Caco-2 (cell line): ENCODE measurements at places on chromosomes 12 and 14.

- DNase-seq, result no peak
Observed at GRCh38 chr14:89394972-89395371, 22.1 kb downstream of the FOXN3 start.

GRCh38 chr14:66165337-66165736, 320.8 kb upstream of the CCDC196 start:
- no peak for DNase-seq

DNA sequence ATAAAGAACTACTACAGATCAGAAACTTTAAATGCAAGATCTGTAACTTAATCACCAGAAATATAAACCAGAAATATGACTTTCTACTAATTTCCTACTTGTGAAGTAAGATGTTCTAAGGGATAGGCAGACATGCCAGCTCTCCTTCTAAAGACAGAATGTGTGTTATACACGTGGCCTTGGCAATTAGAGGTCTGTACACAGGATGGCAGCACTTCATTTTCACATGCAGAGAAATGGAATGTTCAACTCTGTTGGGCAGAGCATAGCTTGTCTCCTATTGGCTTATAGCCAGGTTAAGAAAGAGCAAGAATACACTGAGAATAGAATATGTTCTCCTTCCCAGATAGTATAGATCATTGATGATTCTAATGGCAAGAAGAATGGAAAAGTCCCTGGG, 403.8 kb downstream of the DAD1 start:
- no peak for DNase-seq

DNA sequence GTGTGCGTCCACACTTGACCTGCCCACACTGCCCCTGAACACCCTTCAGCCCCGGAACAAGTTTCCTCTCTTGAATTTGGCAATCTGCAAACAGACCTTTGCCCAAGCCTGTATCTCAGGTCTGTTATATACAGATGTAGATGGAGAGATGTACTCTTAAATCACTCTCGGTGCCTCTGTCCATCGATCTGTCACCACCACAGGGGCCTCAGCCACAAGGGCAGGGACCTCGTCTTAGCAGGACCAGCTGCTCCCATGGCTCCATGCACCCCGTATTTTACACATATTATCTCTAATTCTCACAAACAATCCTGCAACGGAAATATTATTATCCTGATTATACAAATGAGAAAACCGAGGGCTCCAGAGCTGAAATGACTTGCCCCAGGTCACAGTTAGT, 313.4 kb downstream of the BCL11B start:
- no peak for DNase-seq

DNA sequence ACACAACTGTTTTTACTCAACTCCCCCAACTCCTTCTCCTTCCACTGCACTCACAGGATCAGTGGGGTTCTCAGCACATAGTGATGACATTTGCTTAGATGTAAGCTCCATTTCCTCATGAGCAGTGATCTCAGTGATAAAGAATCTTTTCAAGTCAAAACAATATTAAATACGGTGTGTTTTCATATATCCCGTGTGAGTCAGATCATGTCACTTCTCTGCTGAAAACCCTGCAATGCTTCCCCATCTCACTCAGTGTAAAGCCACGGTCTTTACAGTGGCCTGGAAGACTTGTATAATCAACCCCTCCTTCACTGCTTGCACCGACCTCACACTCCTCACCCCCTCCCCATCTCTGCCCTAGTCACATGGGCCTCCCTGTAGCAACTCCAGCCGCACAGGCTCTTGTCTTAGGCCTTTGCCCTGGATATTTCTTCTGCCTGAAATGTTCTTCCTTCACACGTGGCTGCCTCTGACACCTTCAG, 149.7 kb upstream of the ARHGAP5 start:
- no peak for DNase-seq

- DNase-seq, result no peak
Observed at GRCh38 chr14:100453930-100454329, 130.8 kb downstream of the SLC25A47 start.

DNA sequence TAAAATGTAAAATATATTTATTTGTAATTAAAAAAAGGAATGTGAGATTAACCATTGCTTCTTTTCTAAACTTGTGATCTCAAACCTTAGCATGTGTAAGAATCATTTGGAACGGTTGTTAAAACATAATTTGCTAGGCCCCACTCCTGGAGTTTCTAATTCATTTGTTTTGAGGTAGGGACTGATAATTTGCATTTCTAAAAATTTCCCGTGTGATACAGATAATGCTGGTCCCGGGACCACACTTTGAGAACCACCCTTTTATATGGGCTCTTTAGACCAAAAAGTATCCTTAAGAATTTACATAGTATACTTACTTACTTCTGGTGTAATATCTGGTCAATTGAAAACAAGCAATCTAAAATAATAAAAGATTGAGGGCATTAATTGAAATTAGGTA, 10.9 kb upstream of the SYT10 start:
- no peak for DNase-seq

DNA sequence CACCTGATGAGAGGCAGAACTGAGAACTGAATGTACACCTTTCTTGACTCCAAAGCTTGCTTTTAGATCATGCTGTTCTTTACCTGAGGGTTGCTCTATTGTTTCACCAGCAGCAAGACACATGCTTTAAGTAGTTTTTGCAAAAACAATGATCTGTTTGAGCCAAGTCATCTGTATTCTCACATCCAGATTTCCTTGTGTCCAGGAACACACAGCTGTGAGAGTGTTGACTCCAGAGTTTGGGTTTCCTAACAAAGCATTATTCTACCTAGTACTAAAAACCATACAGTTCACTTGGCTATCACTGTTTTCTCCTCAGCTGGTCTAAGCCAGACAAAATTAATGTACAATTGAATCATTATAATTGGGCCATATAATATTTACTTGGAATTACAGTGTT, 120.4 kb downstream of the STAB2 start:
- DNase-seq, result no peak

- DNase-seq, result no peak
Observed at GRCh38 chr12:73678335-73678734, 859.3 kb upstream of the ATXN7L3B start.

DNA sequence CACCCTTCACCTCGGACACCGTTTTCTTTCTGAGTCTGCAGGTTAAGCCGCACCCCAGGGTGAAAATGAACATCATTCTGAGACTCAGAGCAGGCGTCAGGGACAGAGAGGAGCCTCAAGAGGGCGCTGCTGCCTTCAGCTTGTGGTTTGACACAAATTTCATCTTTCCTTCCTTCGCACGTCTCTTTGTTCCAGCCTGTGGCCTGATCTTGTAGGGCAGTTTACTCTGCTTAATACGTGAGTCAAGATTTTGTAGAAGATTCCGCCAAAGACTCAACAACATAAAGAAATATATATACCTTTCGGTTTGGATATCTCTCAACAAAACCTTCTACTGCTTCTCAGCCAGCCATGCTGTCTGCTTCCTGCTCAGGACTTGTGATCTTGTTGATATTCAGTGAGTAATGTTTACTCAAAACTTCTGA, 329.3 kb upstream of the OR4E1 start:
- no peak for DNase-seq

DNA sequence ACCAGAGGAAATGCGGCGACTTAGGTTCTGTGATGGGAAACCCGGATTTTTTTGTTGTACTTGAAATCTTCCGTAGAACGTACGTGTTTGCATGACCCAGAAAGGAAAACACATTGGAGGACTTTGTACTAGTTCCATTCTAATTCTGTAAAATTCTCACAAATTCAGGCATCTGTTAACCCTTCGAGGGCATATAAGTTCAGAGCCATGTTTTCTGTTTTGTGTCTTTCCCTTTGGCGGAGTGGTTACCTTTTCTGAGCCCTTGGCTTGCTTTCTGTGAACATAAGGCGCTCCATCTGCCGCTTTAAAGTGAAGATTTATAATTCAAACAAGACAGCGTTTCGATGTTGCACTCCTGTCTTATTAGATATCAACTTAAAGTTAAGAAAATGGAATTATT, 34.2 kb downstream of the BICD1 start:
- DNase-seq, result no peak
